ENCODE measurements at places on chromosomes 2 and 18.
A peak's percentile ranks its signal among the peaks of the same experiment; 100 is the strongest.

DNA sequence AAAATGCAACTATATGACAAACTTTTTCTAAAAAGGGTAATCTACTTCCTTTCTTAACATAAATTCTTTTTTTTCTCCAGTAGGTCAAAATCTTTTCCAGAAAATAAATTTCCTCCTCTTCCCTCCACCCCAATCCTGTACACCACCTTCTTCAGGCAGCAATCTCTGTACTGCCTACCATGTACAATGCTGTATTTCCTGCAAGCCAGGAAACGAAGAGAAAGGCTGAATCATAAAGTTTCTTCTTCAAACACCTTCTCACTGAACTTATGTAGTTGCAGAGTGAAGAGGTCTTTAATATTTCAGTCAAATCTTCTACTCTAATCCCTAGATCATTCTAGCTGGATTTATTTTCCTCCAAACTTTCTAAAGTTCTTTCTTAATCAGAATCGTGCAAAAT, 18.2 kb upstream of the C2orf66 start:
- no peak for DNase-seq
- no peaks in the 10 kb centered on the region for H3K27me3 ChIP-seq
- H3K36me3 ChIP-seq: no peaks in the 10 kb centered on the region
- no peak overlapping the region for H3K27ac ChIP-seq
- H3K4me1 ChIP-seq: peaks cover 10% of the 10 kb centered on the region

- peaks cover 9% of the 10 kb centered on the region for H3K27me3 ChIP-seq
- H3K4me3 ChIP-seq: no peak overlapping the region
- no peaks in the 10 kb centered on the region for H3K36me3 ChIP-seq
- H3K27ac ChIP-seq: no peak overlapping the region
- peaks cover 3% of the 10 kb centered on the region for H3K4me1 ChIP-seq
- DNase-seq: no peak
Measured at GRCh38 chr2:240959941-240960308, 38.5 kb upstream of the SNED1 start.

- H3K27me3 ChIP-seq: no peaks in the 10 kb centered on the region
- DNase-seq: peak; percentile 57
- peaks cover 25% of the 10 kb centered on the region for H3K4me1 ChIP-seq
- no peaks in the 10 kb centered on the region for H3K36me3 ChIP-seq
- H3K27ac ChIP-seq: no peak overlapping the region
- H3K4me3 ChIP-seq: no peak overlapping the region
Measured at GRCh38 chr2:113760400-113760799, 4.0 kb upstream of the SLC35F5 start.

DNA sequence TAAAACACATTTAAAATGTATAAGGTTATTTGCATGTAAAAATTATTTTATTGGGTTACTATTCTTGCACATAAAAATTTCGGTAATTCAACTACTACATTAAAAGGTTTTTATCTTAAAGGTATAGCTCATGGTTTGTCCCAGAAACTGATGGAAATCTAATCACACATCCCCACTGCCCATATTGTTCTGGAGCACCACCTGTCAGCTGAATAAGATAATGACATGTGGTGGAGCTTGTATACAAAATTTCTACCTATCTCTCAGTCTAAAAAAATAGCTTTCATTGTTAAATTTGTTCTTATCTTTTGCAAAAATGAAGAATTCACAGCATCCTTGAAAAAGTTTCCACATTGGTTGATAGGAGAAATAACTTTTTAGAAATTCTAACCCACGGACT, 18.3 kb downstream of the ERBB4 start:
- H3K27me3 ChIP-seq: no peaks in the 10 kb centered on the region
- H3K36me3 ChIP-seq: no peaks in the 10 kb centered on the region
- H3K27ac ChIP-seq: no peak overlapping the region
- no peaks in the 10 kb centered on the region for H3K4me1 ChIP-seq

GRCh38 chr2:236307641-236308040, 43.4 kb upstream of the ASB18 start:
- no peak for DNase-seq
- no peaks in the 10 kb centered on the region for H3K36me3 ChIP-seq
- no peaks in the 10 kb centered on the region for H3K4me1 ChIP-seq
- H3K27me3 ChIP-seq: no peaks in the 10 kb centered on the region
- H3K4me3 ChIP-seq: no peak overlapping the region
- H3K27ac ChIP-seq: no peak overlapping the region

DNA sequence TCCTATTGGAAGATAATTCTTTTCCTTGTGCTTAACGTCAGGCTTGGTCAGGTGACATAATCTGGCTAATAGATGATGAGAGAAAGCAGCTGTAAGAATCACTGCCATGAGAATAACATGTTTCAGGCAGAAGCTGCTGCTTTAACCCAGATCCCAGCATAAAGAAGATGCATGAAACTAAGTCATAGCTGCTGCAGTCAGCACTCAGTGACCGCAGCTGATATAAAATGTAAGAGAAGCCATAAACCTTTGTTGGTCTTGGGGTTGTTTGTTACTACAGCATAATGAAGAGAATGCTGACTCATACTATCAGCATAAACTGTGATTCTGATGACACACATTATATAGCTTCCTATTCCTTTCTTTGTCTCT, 274.3 kb upstream of the TRIB2 start:
- DNase-seq: peak; percentile 76
- H3K4me1 ChIP-seq: no peaks in the 10 kb centered on the region
- no peaks in the 10 kb centered on the region for H3K36me3 ChIP-seq
- H3K27me3 ChIP-seq: no peaks in the 10 kb centered on the region
- H3K4me3 ChIP-seq: no peak overlapping the region
- no peak overlapping the region for H3K27ac ChIP-seq

Data from astrocyte (in vitro differentiated cells and primary cell).